Activated T-helper 9 cell treated with anti-CD3 and anti-CD28 coated beads, Interleukin-2, amount 50 U/mL, for 16 hours (primary cell): ENCODE measurements at places on chromosomes 5 and 9.

GRCh38 chr9:124363326-124364096 is 51.7 kb downstream of the PSMB7 start:
- no peak for DNase-seq

- DNase-seq: no peak
Measured at GRCh38 chr5:113059232-113060040, 82.8 kb downstream of the DCP2 start.

DNA sequence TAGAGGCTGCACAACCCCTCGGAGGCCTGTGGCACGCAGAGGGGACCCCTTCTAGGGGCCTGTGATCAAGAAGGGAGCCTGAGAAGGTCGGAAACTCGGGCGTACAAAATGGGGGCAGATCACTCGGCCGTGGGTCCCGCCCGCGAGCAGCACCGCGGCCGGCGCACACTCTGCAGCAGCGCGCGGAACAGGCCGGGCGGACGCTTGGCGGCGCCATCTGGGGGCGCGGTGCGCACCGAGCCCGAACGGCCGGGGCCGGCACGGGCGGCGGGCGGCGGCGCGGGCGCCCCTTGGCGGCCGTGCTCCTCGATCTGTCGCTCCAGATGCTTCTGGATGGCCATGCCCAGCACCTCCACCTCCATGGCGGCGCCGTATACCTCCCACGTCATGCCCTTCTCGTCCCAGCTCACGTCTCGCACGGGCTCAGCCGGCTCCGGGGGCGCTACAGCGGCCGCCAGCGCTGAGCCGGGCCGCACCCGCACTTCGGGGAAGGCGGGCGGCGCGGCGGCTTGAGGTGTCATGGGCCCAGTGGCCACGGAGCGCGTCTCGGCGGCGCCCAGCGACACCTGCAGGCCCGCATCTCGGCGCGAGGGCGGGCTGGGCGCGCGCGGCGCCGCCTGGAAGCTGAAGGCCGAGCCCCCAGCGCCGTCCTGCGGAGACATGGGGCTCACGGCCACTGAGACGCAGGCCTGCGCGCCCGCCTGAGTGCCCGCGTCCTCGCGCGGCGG is 13.1 kb downstream of the GPRIN1 start:
- DNase-seq: peak; percentile 53

DNA sequence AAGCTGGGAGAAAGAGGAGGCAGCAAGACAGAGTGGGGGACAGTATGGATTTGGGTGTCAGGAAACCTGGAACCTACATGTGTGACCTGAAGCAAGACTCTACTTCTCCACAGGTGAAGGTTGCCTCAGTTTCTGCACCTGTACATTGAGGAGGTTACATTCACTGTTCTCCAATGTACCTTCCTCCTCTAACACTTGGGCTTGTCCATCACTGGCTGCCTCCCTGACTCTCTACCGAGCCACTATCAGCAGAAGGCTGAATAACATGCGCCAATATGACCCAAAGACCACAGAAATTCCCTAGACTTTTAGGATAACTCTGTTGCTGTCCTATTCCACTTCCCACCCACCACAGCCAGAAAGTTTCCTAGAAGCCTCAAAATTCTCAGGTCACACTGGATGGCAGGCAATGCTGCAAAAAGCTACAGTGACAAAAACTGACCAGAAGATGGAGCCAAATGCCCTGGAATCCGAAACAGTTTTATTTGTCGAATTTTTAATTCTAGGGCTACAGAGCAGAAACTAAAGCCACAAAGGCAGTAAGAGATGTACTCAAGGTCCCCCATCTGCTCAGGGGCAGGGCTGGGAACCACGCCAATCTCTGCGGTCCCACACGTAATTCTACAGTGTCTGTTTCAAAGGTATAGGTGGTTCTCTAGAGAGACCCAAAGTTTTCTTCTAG is 64.4 kb downstream of the FAM114A2 start:
- DNase-seq: no peak

- no peak for DNase-seq
Measured at GRCh38 chr5:78593465-78593864, 55.1 kb downstream of the LHFPL2 start.

DNA sequence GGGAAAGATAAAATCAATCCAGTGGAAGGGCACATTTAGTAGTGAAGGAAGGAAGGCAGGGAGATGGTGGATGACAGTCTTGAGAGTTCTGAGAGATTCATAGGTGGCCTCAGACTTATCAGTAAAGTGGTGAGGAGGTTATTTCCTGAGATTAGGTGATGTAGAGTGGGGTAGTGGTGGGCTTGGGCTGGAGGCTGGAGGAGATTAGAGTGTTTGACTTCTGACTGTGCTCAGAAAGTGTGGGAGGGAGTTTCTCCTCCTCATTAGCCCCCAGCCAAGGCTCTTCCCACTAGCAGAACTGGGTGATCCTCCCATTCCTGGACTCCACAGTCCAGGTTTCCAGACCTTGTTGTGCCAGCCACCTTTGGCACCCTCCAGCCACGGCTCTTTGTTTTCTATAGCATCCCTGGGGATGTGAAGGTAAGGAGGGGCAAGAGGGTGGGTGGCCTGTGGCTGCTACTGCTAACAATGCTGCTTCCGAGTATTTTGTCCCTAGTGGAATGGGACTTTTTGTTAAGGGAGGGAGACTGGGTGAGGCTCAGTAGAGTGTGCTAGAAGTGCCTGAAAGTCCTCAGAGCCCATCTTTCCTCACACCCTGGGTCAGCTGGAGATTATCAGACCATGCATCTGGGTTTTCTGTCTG is 94.4 kb downstream of the ADRB2 start:
- no peak for DNase-seq

DNA sequence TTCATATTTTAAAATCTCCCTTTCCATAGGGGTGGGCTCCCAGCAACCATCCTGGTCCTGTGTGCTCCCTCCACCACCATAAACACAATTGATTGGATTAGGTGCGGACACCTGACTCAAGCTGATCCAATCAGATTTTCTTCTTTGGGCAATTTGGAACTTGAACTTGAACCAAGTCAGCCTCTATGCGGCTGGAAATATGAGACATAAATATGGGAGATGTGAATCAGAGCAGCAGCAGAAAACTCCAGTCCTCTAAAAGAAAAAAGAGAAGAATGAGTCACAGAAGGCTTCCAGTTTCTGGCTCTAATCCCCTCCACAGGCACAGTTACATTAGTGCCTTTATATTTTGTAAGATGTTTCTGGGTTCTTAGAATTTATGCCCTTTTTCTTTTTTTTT is 306.6 kb downstream of the MLLT3 start:
- no peak for DNase-seq

DNA sequence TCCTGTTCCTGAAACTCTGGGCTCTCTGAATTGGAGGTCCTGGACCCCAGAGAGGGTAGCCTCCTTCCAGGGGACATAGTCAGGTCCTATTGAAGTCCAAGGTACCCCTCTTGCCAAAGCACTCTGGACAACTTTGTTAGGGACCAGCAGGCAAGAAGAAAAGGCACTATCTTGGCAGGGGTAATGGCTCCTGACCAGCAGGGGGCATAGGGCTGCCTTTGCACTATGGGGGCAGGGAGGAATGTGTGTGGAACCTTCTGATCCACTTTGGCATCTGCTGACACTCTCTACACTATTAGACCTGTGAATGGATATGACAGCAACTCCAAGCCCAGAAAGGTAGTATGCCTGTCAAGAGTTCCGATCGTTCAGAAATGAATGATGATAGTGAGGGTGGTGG is 179.0 kb upstream of the CD180 start:
- no peak for DNase-seq

DNA sequence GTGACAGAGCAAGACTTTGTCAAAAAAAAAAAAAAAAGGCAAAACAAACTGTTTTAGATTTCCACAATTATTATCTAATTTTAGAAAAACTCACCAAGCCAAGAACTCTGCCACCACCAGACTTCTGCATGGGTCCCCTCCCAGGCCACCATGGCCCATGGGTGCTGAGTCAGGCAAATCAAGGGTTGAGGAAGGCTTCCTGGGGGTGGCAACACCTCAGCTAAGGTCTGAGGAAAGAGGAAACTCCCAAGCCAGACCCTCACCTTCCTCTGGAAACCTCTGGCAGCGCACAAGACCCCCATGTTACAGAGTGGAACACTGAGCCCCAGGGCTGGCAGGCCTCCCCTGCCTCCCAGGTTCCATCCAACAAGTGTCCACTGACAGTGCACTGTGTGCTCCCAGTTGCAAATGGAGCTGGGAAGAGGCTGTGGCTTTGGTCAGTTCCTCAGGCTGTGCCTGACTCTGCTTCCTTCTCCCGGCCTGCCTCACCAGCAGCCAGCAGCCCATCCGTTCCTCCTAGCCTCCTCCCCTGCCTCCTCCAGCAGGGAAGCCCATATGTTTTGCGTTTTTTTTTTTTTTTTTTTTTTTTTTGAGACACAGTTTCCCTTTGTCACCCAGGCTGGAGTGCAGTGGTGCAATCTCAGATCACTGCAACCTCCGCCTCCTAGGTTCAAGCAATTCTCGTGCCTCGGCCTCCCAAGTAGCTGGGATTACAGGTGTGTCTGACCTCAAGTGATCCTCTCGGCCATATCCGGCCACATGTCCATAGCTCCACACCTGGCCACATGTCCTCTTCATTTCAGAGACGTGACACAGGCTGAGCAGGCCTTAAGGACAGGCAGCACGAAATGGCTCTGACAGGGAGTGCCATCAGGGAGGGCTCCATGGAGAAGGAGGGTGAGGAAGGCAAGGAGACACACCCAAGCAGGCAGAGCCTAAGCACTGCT is 3.5 kb upstream of the SUSD3 start:
- DNase-seq: no peak

GRCh38 chr5:172454358-172455086 is at the start of gene SH3PXD2B:
Gene SH3PXD2B, minus strand, starts transcription at chr5:172454525. Its CDS starts 173 bp downstream, at chr5:172454352.
- DNase-seq: no peak

DNA sequence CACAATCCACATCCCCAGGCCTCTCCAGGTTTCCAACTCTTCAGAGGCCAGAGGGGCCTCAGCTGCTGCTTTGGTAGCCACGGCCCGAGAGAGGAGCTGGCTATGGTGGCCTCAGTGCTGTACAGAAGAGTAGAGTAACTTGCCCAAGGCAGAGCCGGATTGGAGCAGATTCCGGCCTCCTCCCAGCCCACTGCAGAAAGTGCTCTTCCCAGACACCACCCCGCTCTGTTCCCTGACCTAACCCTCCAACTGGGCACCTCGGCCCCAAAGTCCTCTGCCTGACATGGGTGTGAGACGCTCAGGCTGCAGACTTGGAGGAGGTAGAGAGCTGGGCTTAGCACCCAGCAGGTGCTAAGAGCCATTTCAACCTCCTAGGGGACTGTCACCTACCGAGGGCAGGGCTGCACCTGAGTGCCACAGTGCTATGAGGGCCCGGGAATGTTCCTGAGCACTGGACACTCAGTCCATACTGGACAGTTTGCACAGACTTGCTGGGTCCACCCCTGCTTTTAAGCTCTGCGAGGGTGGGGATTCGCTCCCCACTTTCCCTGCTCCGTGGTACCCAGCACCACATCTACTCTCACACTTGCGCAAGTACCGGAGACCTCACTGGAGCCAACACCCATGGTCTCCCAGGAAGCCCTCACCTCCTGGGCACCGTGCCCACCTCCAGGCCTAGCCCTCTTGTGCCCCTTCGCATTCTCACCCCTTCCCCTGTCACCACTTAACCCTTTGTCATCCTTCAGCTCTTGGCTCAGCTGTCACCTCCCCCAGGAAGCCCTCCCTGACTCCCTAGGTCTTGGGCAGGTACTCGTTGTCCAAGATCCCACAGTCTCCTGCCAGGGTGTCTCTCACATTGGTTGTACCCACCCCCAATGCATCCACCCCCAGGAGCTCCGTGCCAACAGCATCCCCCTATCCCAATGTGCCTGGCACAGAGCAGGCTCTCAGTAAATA is 49.8 kb downstream of the DBH start:
- no peak for DNase-seq

DNA sequence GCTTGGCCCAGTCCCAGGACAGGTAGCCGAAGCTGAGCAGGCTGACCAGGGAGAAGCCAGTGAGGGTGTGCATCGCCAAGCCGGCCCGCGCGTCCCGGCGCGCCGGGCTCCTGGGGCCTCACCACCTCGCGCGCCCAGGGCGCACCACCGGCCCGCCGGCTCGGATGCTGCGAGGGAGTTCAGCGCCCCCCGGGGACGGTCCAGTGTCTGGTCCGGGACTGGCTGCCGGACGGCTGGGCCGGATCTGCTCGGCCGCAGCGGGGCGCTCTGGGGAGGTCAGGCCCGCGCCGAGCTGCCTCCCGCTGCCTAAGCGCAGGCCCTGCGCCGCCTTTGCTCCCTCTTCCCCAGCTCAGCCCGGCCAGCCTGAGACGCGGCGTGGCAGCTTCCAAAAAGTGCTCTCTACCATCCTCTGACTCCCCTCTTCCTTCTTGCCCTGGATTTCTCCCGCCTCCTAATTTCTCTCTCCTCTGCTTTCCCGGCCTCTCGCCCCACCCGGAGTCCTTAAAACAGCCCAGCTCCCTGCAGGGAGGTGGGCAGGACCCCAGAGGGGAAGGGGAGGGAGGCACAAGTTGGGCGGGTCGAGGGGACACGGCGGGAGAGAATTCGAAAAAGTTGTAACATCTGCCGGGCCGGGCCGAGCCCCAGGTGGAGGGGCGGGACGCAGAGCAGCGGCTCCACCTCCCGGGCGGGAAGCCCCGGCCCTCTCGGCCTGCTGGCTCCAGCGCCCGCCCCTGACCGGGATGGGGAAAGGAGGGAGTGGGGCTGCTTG is at the start of gene ARSI:
Gene ARSI (minus strand): TSS at position 605 of the 769 bp plus-strand sequence. CDS start 532 bp downstream, at position 73.
- no peak for DNase-seq

GRCh38 chr5:131640043-131640856 is 5.2 kb upstream of the RAPGEF6 start:
- DNase-seq: peak; percentile 32

GRCh38 chr5:14663734-14664269 is 716 bp upstream of the OTULIN start:
- no peak for DNase-seq

- DNase-seq: no peak
Measured at GRCh38 chr9:5872511-5872910, 18.2 kb upstream of the MLANA start.

GRCh38 chr5:153543288-153543687 is 52.8 kb downstream of the GRIA1 start:
- DNase-seq: no peak

DNA sequence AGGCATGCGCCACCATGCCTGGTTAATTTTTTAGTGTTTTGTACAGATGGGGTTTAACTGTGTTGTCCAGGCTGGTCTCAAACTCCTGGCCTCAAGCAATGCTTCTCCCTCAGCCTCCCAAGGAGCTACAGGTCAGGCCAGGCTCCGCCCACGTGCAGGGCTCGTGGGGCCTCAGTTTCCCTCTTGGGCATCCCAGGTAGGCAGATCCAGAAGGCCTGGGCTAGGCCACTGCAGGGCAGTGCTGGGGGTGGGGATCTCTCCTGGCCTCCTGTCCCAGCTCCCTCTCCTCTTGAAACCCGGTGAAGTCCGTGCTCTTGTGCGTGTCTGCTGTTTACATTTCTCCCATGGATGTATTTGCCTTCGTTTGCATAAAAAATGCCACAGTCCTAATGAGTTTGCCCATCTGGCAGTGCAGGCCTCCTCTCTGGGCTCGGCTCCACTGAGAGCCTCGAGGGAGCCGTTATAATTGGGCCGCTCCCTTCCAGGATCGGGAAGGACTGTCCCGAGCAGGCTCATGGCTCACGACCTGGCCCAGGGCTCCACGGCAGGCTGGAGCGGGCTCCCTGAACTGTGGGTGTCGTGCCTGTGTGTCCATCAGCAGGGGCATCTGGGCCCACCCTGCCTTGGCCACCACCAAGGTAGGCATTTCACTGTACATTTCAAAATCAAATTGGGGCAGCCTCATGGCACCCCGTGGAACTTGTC is 52.6 kb upstream of the RUFY1 start:
- DNase-seq: no peak

- DNase-seq: no peak
Measured at GRCh38 chr5:9456435-9457042, 89.3 kb downstream of the SEMA5A start.

GRCh38 chr9:99013550-99013949 is 69.8 kb downstream of the COL15A1 start:
- no peak for DNase-seq
